GM04504 (cell line): ENCODE measurements at places on chromosomes 1 and 21.

GRCh38 chr1:178086294-178086693, 7.6 kb upstream of the RASAL2 start:
- no peak for DNase-seq

DNA sequence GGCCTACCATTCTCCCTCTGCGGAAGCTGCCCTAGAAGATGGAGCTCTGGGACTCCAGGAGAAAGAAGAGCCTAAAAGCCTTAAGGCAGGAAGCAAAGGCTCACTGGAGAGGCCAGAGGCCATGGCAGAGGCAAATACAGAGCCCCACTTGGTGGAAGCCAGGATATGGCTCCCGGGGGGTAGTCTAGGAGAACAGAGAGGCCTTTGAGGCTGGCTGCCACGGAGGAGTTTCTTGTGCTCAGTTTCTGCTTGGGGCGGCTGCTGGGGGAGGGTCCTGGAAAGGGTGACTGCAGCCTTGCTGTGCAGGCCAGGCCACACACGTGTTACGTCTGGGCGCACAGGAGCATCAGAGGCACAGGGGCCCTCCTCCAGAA, 5.4 kb downstream of the CC2D1B start:
- no peak for DNase-seq

GRCh38 chr1:193183019-193183627, 3.3 kb downstream of the B3GALT2 start:
- peak; percentile 27 for DNase-seq

GRCh38 chr1:53502641-53503432, 43.6 kb downstream of the DMRTB1 start:
- no peak for DNase-seq

GRCh38 chr1:44485229-44485933, 80.3 kb downstream of the RNF220 start:
- peak; percentile 62 for DNase-seq

GRCh38 chr1:59432531-59433439, 135.9 kb downstream of the FGGY start:
- DNase-seq: no peak

GRCh38 chr1:110312188-110313121, 26.7 kb upstream of the RBM15 start:
- peak; percentile 48 for DNase-seq

GRCh38 chr1:56133522-56134472, 445.6 kb downstream of the PLPP3 start:
- DNase-seq: no peak

DNA sequence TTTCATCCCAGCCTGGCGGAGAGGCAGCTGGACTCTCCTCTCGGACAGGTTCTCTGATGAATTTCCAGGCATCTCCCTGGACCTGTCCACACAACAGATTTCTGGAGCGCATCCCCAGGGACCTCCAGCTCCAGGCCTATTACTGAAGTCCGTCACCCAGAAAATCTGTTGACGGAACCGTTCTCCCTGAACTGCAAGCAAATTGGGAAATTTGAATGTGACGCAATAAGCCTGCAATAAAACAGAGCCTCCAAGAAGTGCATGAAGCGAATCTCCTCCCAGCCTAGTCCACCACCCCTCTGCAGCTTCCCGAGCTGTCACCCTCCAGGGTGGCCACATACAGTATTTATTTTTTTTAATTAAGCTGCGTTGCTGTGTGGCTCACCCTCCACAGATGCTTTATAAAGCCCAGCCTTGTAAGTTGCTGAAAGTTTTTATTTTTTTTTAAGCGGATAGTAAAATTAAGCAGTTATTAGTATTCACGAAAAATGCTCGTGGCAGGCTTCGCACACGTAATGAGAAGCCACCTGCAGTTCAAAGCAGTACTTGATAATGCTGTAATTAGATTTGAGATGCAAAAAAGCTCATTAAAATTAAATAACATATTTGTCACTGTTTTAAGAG, 173.3 kb downstream of the CAMTA1 start:
- DNase-seq: no peak

GRCh38 chr1:211638246-211638645, 37.2 kb downstream of the NEK2 start:
- DNase-seq: no peak

- no peak for DNase-seq
These were observed 653.4 kb downstream of the KCNT2 start for GRCh38 chr1:195954848-195955247.

- DNase-seq: peak; percentile 95
These were observed 4.8 kb downstream of the ENO1 start for GRCh38 chr1:8873506-8874229.

DNA sequence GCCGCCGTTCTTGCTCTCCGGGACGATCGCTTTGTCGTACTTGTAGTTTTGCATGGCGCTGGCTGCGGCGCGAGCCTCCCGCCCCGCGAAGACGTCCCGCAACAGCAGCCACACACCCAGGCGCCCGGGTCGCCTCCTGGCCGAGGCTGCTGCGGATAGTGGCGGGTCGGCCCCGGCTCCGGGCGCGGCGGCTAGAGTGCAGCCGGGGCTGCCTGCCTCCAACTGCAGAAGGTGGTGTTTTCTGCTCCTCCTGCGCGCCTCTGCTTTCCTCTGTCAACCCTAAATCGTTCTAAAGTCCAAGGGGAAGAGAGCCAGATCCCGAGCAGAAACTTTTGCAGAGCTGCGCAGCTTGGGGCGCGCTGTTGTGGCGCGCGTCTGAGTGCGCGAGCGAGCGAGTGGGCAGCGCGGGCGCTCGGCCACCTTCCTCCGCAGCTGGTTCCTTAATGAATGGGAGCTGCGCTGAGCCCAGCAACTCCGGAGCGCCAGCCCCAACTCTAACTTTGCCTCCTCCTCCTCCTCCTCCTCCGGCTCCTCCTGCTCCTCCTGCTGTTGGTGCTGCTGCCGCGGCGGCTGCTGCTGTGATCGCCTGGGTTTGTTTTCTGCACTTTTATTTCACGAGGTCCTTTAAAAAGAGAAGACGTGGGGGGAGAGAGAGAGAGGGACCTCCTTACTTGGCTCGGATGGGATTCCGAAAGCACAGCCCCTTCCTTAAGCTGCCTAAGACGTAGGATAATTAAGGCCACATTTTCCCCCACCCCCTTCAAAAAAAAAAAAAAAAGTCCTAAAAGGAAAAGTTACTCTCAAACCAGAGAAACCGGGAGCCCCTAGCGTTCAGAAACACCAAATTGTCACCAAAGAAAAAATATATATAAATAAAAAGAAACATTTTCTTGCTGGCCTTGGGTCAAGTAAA, at the start of gene PLPP3:
TSS of gene PLPP3 (minus strand) at position 601 of the 913 bp plus-strand sequence. CDS start at position 54, 547 bp downstream.
- DNase-seq: peak; percentile 91

DNA sequence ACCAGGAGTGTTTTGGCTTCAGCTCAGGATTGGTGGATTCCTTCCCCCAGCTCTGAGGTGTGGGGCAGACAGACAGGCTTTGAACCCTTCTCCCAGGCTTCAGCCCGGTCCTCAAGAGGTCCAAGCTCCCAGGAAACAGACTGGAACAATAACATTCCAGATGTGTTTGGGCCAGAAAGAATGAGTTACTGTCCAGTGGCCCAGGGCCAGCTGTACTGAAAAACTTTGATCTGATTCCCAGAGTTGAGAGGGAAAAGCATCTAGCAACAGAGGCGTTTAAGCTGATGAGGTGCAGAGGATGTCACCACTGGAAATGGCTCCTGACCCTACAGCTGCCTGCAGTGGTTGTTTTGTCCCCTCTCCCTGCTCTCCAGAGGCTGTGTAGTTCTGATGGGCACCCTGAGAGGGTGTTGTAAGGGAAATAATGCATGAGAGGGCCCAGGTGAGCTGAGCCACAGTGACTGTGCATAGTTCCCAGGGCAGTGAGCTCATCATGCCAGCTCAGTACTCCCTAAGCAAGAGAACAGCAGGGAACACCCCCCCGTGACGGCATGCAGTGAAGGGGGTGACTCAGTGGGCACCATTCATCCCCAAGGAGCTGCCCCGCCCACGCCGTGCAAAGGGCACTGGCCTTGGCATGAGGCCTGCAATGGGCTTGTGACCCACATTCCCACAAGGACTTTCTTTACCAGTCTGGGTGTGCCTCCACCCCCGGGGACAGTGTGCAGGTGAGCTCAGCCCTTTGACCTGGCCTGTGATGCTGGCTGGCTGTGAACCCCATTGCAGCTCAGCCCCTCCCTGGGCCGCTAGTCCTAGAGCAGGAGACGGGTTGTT, 13.8 kb upstream of the SFN start:
- DNase-seq: peak; percentile 66

DNA sequence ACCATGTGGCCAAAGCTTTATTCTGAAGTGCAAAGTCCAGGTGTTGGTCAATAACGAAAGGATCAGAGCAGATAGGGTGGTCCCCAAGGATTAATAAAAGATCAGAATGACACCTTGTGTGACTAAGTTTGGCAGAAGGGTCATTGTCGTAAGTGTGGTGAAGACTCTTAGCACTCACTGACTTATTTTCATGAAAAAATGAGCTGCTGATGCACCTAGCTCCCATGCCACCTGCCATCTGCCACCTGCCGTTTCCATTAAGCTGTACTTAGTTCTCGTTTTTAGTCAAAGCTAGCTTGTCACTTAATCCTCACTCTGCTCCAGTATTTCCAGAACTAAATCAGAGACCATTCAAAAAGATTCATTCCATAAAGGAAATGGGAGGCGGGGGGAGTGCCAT, 112.6 kb downstream of the SEC16B start:
- DNase-seq: no peak

- DNase-seq: no peak
These were observed 368.8 kb downstream of the NPHP4 start for GRCh38 chr1:5623399-5623798.

DNA sequence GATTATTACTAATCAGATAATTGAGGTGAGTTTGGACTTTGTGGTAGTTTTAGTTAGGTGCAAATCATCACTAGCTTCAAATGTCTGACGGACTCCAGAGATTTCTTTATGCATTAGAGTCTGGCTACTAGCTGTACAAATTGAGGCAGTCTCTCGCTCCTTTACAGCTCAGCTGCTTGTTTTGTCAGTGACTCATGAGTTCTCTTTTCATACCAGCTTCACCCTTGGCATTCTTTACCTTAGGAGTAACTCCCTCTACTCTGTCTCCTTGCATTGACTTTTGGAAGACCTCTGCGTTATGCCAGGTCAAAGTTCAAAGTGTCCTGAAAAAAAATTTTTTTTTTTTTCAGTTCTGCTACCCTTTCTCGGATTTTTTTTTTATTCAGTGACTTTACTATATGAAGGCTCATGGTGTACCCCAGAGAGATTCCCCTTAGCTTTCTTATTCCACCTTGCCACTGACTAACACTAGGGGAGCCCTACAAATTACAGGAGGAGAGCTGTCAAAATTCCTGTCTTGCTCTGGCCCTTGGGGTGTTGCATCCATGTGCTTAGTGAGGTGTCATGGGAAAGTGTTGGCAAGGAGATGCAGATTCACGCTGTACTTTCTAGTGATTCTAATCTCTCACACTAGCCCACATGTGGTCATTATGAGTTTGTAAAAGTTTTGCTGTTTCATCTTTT, 576.6 kb downstream of the ADGRL2 start:
- DNase-seq: no peak

GRCh38 chr1:226482196-226482595, 66.4 kb upstream of the STUM start:
- no peak for DNase-seq

GRCh38 chr1:28965271-28965870, 51.0 kb downstream of the EPB41 start:
- DNase-seq: no peak

DNA sequence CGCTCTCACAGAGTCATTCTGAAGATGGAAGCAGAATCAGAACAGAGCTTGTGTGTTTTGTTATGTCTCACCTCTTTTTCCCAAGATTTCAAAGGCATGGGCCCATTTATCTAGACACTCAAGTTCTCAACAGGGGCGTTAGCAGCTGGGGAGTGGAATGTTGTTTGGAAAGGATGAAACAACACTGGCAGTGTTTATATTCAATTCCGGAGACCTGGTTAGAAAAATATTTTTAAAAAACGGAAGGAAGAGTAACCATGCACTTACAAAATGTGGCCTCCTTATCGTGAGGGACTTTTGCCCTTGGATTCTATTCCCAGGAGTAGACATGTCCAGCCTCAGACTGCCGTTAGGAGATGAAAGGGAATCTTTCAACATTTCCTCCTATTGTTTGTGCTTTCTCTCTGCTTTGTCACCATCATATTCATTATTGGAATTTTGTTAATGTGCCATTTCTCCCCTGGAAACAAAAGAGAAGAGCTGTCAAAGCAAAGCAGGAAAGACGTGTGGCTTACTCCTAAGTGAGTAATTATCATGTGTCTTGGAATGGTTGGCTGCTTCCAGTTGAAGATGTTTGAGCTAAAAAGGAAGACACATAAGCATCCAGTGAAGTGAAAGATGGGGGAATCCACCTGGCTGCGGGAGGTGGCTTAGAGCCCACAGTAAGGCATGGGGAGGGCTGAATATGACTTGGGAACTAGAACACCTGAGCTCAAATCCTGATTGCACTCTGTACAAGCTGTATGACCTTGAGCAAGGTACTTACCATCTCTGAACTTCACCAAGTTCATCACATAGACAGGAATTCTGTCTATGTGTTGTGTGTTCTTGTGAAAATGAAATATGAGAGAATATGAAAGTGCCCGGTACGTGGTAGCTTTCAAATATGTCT, 71.7 kb upstream of the JUN start:
- DNase-seq: no peak

GRCh38 chr1:47643306-47644211, 205.7 kb downstream of the FOXD2 start:
- DNase-seq: no peak

GRCh38 chr1:41883507-41883906, 35.2 kb downstream of the HIVEP3 start:
- DNase-seq: no peak

GRCh38 chr21:36692114-36692834, 6.6 kb upstream of the SIM2 start:
- no peak for DNase-seq

DNA sequence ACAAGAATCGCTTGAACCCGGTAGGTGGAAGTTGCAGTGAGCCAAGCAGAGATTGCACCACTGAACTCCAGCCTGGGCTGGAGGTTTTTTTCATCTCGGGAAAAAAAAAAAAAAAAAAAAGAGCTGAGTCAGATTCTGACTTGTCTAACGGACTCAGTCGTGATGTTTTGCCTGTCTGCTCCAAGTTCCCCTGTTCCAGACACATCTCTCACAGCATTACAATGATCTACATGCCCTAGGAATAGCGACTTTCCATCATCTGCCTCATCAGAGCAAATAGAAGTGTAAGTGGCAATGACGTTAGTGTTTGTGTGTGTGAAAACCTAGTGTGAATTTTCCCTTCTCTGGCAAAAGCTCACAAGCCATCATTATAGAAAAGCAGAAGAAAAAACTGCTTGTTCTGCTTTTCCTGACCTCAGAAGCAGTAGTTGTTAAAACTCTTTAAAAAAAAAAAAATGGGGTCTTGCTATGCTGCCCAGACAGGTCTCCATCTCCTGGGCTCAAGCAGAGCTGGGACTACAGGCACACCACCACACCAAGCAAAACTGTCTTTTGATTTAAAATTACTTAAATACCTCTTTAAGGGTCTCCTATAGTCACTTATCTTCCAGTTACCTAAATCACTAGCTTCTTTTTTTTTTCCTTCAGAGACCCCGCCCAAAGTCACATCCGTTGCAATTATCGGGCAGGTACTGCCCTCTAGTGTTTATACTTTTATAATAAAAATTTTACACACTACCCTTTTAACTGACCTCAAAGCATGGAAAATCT, 37.3 kb downstream of the PLEKHO1 start:
- DNase-seq: peak; percentile 40

GRCh38 chr1:165854101-165854845, 26.9 kb downstream of the UCK2 start:
- DNase-seq: peak; percentile 87

GRCh38 chr1:171636141-171636540, 14.1 kb downstream of the MYOCOS start:
- no peak for DNase-seq

GRCh38 chr1:172893146-172893841, 157.4 kb downstream of the TNFSF18 start:
- DNase-seq: no peak
